Stimulated activated CD8-positive, alpha-beta memory T cell treated with anti-CD3 and anti-CD28 coated beads, Interleukin-4, amount 100 ng/mL, for 1 hour (primary cell): ENCODE measurements at places on chromosomes 6 and 20.

DNA sequence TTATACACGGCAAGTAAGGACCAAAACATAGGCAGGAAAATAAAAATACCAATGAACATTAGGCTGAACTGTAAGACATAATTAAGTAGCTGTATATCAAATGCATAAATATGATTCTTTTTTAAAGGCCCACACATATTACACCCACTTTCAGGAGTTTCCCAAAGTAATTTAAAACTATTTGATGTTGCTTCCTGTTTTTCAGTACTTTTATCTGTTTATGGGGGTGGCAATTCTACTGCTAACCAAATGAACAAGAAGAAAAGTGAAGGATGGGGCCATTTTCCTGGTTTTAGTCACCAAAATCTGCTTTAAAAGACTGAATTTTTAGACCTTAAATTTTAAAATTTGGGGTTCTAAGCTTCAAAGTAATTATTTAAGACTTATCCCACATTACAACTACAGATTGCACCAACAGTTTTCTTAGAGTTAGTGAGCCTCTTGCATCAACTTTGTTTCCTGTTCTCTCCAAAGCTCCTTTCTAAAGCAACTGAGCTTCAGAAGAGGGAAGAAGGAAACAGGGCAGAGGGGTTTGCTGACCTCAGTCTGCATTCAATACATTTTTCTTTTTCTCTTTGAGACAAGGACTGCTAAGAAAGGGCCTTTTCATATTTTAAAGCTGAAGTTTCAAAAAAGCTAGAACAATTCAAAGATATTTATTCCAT, 191.0 kb downstream of the BACH2 start:
- no peak for DNase-seq

DNA sequence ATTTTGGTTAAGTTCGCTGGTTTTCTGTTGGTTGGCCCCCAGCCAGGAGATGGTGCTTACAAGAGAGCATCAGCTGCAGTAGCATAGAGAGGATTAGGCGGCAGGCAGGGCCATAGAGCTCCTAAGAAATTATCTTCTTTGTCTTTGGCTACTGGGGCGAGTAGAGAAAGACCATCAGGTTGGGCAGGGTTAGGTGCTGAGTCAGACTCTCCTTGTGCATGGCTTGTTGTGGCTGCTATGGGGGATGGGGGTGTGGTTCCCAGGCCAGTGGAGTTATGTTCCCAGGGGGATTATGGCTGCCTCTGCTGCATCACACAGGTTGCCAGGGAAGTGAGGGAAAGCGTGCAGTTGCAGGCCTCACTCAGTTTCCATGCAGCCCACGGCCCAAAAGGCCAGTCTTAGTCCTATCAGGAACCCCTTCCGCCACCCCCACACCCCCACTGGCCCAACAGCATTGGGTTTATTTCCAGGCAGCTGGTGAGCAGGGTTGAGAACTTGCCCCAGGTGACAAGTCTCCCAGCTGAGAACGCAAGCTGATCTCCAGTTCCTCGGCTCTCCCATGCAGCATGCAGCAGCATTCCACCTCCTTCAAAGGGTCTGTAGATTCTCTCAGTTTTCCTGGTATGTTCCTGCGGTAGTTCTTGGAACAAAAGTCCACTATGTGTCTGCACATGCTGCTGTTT, 243.7 kb downstream of the UTRN start:
- DNase-seq: no peak

- no peak for DNase-seq
Observed at GRCh38 chr6:7566617-7567173, 23.3 kb upstream of the SNRNP48 start.

GRCh38 chr20:46631212-46631869, 19.9 kb downstream of the SLC13A3 start:
- DNase-seq: no peak
